ENCODE measurements at places on chromosomes 6 and 20.

DNA sequence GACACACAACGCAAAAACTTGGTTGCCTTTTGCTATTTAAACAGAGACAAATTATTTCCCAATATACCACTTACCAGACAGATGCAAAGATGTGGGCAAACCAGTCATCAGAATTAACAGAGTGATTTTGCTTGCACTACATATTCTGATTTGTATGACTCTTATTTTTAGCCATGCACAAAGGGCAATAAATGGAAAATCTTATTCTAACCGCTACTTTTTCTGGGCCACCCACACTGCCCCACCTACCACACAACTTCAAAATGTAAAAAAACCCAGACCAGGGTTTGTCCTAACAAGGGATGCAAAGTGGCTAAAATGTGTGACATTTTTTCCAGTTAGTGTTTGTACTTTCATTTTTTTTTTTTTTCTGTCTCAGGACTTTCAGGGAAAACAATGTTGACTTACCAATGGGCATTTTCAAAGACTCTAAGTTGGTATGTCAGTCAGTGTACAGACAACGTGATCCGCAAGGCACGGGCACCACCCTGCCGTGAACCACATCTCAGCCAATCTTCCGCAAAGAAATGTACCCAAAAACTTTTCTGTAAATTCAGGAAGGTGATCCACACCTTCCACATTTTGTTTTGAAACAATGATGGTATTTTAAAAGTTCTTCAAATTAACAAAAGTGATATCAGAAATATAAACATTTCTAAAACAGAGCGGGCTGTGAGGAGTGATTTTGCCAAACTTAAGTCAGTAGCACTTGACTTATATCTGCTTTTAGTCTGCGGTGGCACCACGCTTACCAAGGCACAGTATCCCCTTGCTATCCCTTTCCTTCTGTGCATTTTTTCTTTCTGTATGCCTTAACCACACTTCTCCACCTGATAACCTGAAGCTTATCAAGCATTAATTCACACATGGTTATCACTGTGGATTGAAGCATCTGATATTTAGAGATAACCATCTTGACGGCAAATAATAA, 185.6 kb downstream of the GJA10 start:
- DNase-seq, result peak; percentile 66

- DNase-seq, result no peak
These were observed at the start of gene PRL for GRCh38 chr6:22296936-22297335. PRL (minus strand) TSS chr6:22297036; CDS start chr6:22296982, 54 bp downstream.

GRCh38 chr20:44143936-44144335, 43.1 kb downstream of the JPH2 start:
- DNase-seq, result no peak

GRCh38 chr6:139528471-139528870, 154.0 kb upstream of the CITED2 start:
- no peak for DNase-seq

DNA sequence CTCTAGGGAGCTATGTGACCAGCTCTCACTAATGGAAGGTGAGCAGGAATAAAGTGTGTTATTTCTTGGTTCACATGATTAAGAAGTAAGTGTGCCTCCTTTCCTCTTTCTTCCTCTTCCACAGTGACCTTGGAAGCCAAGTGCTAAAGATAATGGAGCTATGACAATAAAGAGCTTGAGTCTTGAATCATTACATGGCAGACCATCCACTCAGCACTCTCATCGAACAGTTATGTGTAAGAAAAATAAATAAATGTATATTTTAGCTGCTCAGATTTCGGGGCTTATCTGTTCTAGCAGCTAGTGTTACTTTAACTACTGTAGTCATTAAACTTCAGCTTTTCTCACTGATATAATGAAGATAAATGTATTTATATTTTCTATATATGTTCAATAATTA, 72.9 kb downstream of the HDGFL1 start:
- no peak for DNase-seq

DNA sequence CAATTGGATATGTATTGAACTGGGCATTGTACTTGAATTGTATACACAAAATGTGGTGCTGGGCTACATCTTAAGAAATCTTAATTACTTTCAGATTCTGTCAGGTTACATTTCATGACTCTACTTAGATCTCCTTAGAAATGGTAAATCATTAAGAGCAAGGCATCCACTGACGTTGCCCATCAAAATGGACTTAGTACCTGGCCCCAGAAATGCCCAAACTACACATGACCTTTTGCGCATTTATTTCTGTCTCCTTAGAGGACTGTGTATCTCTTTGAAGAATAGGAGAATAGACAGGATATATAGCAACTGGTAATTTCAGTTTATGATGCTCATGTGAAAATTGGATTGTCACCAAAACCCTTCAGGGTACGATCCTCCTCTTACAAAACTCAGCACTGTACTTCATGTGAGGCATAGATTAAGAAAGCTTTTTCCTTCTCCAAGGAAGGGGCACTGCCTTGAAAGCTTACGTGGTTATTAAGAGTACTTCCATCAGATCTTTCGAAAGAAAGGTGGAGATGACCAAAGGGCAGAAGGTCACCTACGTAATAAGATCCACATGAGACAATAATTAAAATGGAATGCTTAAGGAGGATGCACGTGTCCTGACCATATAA, 61.4 kb upstream of the BMP2 start:
- DNase-seq, result no peak

DNA sequence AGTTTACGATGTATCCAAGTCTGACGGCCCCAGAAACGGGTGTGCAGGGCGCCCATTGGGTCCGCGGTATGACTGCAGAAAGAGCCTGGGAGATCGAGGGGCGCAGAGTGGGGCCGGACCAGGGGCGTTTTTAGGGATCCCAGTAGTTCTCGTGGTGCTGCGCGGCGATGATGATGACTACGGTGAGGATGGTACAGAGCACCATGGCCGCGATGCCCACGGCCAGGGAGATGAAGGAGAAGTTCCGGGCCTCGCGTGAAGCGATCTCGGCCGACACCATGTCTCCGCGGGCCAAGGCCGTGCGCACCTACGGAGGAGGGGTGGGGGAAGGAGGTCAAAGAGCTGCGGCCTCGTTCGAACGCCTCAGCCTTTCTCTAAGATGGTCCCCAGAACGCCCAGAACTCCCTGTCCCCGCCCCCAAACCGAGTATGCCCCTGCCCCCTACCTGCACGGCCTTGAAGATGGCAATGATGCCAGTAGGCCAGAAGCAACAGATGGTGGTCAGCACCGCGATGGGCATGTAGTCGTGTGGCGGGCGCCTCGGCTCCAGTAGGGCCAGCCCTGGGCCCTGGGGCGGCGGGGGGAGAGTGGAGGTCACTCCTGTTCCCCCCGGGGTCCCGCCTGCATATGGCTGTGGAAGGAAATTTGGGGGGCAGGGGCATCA, 2.5 kb downstream of the PRRT1 start:
- DNase-seq, result no peak

DNA sequence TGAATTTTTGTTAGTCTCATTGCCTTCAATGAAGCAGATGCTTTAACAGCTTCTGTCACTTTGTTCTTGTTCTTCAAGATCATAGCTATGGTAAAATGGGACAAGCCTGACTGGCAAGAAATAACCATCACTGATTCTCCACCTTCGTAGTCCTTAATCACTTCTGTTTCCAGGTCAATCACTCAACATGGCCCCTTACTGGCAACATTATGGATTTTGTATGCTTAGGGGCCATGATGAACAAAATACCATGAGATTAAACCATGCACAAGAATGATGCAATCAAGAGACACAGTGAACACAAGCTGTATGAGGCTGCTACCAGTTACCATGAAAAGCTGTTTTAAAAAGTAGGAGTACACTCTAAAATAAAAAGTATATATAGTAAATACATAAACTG, 32.8 kb downstream of the ADNP start:
- DNase-seq, result no peak

GRCh38 chr6:96939007-96939805, 14.7 kb downstream of the KLHL32 start:
- DNase-seq, result no peak

DNA sequence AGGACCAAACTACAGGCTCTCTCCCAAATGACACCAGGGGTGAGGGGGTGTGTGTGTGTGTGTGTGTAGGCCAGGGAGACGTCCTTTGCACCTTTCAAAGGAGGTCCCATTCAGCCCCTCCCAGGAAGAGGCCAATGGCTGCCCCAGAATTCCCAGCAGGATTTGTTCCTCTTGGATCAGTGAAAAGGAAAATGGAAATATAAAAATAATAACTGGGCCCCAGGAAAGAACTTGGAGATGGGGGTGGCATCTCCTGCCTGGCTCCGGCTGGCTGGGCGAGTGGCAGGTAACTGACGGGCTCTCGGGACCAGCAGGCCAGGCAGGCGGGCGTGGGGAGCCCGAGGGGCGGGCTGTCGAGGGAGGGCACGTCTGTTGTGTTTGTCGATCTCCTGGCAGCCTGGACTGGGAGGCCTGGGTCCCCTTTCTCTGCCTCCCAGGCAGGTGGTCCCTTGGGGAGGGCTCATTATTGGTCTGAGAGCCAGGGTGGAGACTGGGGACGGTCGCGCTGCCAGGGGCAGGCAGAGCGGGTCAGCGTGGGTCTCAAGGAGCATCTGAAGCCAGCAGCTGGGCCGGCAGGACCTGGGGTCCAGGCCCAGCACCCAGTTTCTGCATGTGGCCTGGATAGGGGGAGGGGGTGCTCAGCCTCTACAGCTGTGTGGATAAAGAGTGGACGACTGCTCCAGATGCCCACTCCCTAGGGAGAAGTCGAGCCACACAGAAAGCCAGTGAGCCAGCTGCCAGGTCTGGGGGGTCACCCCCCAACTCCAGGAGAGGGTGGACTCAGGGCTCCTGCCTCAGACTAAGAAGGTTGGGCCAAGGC, 3.1 kb downstream of the NOL4L start:
- DNase-seq, result no peak

GRCh38 chr6:131730264-131730663, 19.4 kb upstream of the CTAGE9 start:
- no peak for DNase-seq

- DNase-seq, result no peak
These were observed 767.8 kb downstream of the TFAP2A start for GRCh38 chr6:9647071-9647445.

DNA sequence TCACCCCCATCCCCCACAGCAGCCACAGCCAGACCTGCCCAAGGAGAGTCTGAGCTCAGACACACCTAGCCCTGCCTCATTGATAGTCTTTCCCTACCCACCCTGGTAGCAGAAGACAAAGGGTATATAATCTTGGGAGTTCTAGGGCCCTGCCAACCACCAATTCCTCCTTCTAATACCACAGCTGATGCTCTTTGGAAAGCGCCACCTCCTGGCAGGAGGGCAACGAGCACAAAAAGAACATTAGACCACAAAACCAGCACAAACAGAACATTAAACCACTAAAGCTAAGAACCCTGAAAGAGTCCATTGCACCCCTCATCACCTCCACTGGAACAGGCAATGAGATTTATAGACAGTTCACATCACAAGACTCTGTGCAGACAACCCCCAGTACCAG, 195.8 kb upstream of the FUT9 start:
- DNase-seq, result no peak

DNA sequence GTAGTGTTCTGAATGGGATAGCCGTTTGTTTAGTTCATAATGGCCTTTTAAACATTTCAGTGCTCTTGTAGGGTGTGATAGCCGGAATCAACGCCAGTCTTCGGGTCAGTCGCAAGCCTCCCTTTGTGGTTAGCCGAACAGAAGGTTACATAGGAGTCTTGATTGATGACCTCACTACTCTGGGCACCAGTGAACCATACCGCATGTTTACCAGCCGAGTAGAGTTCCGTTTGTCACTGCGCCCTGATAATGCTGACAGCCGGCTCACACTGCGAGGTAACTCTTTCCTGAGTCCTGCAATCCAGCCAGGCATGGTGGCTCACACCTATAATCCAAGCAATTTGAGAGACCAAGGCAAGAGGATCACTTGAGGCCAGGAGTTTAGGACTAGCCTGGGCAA, 20.4 kb downstream of the MTO1 start:
- no peak for DNase-seq

DNA sequence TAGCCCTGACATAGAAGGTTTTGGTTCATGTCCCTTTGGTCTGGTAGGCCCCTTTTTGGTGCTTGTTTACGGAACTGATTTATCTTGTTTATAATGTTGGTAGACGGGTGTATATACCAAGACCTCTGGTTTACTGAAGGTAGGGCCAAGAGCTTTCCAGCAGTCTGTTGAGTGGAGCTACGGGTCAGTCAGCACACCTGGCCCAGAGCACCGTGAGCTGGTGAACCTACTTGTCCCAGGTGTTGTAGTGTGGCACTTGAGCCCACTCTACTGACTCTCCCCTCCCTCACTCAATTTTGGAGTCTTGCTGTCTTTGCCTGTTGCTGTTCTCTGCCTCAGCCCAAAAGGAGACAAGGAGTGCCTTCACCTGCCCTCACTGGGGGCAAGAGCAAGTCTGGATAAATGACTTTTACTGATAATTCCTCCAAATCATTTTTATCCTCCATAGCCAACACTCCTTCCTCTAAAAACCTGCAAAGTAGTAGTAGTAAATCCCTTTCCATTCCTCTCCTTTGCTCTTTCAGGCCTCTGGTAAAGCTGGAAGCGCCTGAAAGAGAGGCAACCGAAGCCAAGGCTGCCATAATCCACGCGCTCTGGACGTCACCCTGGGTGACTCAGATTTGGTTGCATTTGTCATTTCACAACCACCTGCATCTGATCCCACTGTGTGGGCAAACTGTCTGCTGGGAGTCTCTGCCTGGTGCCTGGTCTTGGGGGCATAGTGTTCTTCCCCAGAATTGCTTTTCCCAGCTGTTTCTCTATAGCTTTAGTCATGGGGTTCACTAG, 22.2 kb downstream of the RREB1 start:
- DNase-seq, result peak; percentile 55

DNA sequence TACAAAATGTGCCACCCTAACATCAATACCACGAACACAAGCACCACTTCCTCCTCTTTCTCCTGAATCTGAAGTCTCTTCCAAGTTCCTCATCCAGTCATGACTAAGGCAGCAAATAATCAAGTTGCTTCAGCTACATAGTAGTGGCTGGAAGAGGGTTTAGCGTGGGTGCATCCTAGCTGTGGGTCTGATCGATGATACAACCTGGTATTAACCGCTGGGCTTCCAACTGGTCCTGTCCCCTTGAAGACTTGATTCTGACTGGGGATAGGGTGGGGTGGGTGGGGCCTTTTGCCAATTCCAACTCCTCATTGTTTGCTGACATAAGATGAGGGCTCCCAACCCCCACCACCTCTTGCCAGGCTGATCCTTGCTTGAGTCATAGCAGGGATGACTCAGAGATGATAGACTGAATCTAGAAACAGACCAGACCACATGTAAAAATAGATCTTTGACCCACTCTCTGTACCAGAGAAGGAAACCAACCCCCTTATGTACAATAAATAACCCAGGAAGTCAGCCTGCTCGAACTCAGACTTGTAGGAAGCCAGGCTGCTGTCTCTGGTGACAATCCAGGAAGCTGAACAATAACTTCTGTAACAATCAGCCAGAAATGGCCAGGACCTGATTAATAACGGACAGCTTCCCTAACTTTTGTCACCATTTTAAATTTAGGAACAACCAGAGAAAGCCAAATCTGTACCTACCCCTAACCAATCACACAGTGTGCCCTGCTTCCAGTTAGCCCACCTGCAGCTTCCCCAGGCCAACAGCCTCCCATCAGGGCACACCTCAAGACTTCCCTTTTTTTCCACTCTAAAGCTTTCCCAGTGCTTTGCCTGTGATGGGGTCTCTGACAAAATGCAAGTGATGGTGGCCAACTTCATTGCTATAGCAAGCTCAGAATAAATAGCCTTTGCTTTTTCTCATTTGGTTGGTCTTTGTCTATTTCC, 68.9 kb upstream of the FAM184A start:
- DNase-seq, result peak; percentile 59

- DNase-seq, result peak; percentile 70
These were observed 111.2 kb upstream of the BEND6 start for GRCh38 chr6:56843476-56844349.
